ENCODE measurements at places on chromosomes 5 and 9.

DNA sequence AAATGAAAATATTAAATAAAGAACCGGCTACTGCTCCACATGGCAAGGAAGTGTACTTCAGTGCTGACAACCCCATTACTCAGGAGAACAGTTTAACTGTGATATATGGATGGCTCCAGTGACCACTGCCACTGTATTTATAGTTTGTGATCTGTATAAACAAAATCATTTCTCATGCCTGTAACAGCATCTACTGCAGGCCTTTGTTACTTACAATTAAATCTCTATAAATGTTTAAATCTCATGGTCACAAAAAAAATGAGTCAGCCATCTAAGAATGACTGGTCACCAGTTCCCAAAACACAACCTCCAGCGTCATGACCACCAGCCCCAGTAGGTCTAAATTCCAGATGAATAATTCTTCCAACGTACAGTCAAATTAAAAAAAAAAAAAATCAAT is 24.6 kb downstream of the SERINC5 start:
- no peak for DNase-seq

GRCh38 chr5:169778622-169779596 is 141.8 kb downstream of the DOCK2 start:
- DNase-seq: no peak

DNA sequence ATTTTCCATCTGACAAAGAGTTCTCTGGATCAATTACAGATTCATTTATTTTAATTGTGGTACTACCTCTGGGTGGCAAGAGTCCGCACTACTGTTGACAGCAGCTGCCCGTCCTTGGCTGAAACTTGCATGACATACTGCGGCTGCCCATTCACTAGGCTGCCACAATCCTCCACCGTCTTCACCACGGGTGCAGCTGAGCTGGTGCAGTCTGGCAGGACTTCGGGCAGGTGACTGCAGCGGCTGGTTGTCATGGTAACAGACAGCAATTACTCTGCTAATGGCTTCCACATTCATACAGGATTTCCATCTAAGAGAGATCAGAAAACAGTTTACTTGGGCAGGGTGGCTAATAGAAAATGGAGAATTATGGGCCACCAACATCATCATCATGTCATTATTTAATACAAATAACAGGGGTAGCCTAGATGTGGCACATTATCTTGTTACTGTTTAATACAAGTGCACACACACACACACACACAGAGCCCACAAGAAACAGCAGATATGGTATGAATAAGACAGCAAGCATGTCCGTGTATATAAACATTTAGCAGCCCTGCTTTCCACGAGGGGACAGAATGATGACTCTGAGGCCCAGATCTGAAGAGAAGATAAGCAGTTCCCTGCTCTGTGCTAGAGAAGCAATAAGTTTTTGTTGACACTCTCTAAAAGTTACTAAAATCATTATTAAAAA is 112.3 kb downstream of the MARCHF3 start:
- DNase-seq: peak; percentile 6

DNA sequence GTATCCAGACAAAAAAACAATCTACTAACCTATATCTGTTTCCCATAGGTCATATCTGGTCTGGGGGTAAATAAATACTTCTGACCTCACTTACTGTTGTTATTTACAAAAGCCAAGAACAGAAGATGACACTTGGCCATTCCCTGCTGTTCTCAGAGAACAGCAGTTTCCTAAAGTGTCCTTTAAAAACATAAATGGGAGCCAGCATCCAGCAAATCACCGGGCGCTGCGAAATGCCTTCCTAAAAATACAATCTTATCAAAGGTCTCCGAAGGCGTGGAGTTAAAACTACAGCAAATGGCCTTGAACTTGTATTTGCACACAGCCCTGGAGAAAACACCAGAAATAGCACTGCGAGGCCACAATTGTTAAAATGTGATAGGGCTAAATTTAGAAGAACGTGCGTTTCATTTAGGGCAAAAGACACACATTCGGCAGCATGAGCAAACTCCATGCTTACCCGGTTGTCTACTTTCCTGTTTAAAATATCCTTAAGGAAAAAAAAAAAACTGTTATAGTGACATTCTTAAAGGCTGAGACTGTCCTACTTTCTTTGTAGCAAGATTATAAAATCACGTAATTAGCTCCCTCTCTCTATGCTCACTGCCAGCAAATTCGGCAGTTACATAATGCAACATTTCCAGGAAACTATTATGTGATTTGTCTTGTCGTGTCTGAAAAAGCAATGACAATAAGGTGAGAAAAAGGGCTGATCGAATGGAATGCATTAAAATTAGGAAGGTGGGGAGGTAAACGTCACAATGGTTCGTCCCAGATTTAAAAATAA is 1.5 kb downstream of the NFIL3 start:
- no peak for DNase-seq

- no peak for DNase-seq
These were observed 357.8 kb downstream of the TMEM167A start for GRCh38 chr5:82719368-82719767.

DNA sequence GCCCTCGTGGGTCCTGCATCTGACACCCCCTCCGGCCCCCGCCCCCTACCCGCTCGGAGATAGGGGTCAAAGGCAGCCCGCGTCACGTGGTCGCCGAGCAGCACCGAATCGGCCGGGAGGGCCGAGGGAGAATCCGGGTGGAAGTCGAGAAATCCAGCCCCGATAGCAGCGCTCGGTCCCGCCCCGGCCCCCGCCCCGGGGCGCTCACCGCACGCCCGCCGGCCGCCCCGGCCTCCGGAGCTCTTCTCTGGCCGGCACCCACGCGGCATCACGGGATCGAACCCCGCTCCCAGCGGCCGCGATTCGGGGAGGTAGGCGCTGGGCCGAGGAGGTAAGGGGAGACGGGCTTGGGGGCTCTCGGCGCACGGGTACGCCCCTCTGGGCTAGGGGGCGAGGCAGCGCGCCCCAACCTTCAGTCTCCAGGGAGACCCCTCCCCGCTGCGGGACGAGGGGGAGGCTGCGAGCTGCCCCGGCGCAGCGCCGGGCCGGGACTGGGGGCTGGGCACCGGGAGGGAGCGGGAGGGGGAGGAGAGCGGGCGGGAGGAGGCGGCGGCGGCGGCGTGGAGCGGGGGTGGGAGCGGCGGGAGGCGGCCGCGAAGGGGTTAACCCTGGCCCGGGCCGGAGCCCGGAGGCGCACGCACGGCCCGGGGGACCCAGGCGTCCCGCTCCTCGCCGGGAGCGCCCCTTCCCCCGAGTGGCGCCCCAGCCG is 22.1 kb upstream of the NDST1 start:
- no peak for DNase-seq

DNA sequence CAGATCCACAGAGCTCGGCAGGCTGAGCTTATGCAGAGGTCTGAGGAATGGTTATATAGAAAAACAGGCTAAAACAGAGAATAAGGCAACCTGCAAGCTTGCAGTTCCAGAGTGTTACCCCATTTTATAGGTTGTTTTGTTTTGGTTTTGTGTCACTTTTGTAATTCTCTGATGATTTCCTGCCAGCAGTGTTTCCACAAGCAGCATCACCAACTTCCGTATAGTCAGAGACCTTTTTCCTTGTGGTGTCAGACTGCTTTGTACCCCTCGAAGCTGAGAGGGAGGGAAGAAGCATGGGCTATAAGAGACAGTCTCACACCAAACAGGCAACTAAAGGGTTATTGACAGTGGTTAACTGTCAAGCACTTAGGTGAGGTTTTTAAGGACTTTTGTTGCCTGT is 61.8 kb downstream of the TLE4 start:
- no peak for DNase-seq

- DNase-seq: no peak
These were observed 611.2 kb downstream of the NR2F1-AS1 start for GRCh38 chr5:92969781-92970237.
